ENCODE measurements at places on chromosomes 5 and 9. TPM values are rescaled to one million over a fixed set of nuclear protein-coding genes. Genes with fewer than 3 reads are reported as not detected.

- no peak for DNase-seq
These were observed 46.7 kb downstream of the TNFSF8 start for GRCh38 chr9:114883709-114884108.

DNA sequence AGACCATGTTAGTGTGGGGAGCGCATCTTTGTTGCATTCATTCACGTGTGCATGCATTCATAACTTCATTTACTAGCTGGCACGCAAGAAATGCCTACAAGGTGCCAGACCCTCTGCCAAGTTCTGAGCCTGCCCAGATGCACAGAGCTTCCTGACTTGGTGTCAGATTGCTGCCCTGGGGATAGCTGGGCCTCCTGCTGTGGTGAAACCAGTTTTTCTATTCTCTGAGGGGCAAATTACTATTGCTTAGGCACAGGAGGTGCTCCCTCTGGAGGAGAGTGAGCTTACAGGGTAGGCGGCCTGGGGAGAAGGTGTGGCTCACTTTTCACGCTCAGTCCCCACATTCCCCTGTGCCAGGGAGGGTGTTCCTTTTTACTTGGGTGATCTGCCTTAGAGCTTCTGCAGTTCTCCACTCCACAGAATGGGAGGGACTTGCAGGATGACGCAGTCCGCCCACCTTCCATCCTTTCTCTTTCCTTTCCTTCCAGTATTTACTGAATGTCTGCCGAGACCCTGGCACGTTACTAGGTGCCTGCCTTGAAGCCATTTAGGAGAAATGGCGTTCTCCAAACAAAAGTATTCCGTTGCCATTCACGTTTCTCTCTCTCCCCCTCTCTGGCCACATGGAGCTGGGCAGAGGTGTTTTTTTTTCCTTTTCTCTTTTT, 27.9 kb upstream of the CTNNA1 start:
- peak; percentile 26 for DNase-seq

ENTREP1 gene
- 3.5 TPM for total RNA-seq

NR5A1 gene
- total RNA-seq = not detected

SLC4A9 gene
- total RNA-seq = not detected

- DNase-seq = no peak
These were observed 3.6 kb downstream of the SUSD3 start for GRCh38 chr9:93061791-93062763.

DNA sequence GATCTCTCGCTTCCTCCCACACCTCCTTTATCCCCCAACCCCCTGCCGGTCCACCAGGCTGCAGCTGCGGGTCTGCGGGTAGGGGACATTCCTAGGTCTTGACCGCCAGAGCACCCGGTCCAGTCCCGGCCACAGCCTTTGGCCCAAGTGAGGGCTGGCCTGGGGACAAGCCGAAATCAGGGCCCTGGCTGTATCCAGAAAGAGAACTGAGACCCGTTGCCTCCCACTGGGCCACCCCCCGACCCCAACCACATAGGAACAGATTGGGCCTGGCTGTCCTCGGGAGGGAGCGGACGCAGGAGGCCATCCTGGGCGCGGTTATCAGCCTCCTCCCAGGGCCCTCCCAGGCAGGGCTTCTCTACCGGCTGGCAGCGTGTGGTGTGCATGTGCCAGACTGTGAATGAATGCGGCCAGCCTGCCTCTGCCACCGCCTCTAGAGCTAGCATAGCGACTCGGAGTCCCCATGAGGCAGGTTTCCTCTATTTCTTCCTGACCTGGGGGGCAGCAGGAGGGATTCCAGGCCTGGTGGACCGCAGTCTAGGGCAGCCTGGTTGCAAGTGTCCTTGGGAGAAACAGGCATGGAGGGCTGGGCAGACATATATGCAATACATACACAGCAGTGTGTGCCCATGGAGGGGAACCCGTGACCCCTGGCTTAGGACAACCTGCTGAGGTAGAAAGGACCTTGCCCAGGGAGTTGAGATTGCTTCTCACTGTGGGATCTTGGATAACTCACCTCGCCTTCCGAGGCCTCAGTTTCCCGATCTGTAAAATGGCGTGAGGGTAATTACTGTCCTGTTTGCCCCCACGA, 1.2 kb downstream of the N4BP3 start:
- no peak for DNase-seq

DNA sequence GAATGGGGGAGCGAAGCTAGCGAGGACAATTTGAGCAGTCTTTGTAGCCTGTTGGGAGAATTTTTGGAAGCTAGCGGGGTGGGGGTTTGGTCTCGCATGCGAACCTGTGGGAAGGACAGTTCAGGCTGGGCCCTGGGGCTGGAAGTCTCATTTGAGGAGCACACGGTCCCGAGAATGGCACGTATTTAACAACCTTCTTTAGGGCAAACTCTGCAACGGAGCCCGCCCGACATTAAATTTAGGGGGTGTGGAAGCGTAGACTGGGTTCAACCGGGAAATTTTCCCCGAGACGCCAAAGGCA, 35.2 kb upstream of the NFIB start:
- no peak for DNase-seq

RGS7BP gene
- total RNA-seq = 7.3 TPM

GRCh38 chr5:14794583-14795230, 76.9 kb downstream of the ANKH start:
- no peak for DNase-seq

DNA sequence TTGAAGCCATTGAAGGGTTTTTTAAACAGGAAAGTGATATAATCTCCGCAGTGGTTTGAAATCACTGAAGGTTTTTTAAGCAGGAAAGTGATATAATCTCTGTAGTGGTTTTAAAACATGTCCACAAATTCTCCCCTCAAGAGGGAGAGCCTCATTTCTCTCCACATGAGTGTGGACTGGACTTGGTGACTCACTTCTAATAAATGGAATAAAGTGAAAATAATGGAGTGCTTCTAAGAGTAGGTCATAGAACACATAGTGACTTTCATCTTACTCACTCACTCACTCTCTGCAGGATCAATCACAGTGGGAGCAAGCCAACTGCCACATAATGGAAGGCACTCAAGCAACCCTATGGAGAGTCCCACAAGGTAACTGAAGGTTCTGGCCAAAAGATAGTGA, 12.0 kb downstream of the CTNNAL1 start:
- no peak for DNase-seq

GRCh38 chr9:18969128-18969527, 63.9 kb downstream of the SAXO1 start:
- no peak for DNase-seq

GRCh38 chr9:117307701-117308100, 107.2 kb downstream of the ASTN2 start:
- DNase-seq = no peak

KIF4B gene
- total RNA-seq = 0.13 TPM

DNA sequence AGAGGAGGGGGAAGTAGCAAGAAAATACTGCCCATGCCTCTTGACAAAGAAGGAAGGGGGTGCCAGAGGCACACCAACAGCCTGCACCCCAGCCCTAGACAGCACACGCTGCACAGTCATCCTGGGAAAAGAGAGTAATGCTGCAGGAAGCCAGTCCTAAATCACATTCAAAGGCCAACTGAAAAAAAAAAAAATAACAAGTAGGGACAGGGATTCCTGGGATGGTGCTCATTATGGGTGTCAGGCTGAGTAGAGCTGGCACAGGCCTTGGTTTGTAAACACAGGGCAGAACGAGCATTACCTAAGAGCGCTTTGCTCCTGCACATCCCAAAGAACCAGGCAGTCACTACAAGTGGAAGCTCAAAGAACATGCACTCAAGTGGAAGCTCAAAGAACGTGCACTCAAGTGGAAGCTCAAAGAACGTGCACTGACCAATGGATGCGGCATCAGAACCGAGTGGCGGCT, 7.8 kb downstream of the RAPGEF1 start:
- DNase-seq = no peak

Data from pulmonary artery endothelial cell (primary cell).